ENCODE measurements at places on chromosomes 12 and 14. TPM values are rescaled to one million over a fixed set of nuclear protein-coding genes. Genes with fewer than 3 reads are reported as not detected.

The BIN2 gene
- total RNA-seq, result not detected

The ADAM21 gene
- 0.28 TPM for total RNA-seq

The BEGAIN gene
- total RNA-seq, result 0.13 TPM

The CEBPE gene
- total RNA-seq, result not detected

The B4GALNT1 gene
- total RNA-seq, result 0.35 TPM
